Choroid plexus epithelial cell (primary cell): ENCODE measurements at places on chromosomes 4 and X.

DNA sequence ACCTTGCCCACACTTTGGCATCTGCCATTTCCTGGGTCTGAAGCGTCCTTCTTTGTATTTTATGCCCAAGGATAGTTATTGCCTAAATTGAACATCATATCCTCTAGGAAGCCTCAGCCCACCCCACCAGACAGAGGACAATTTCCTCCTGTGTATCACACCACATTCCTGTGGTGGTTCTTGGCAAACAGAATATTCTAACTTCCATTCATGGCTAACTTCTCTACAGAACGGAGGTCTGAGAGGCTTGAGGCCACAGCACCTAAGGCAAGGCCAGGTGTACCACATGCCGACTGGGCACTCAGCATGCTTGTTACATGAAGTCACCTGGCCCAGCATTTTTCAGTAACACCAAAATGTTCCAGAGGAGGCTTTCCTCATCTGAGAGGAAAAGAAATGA, 42.4 kb downstream of the CD99L2 start:
- peak; percentile 47 for DNase-seq

DNA sequence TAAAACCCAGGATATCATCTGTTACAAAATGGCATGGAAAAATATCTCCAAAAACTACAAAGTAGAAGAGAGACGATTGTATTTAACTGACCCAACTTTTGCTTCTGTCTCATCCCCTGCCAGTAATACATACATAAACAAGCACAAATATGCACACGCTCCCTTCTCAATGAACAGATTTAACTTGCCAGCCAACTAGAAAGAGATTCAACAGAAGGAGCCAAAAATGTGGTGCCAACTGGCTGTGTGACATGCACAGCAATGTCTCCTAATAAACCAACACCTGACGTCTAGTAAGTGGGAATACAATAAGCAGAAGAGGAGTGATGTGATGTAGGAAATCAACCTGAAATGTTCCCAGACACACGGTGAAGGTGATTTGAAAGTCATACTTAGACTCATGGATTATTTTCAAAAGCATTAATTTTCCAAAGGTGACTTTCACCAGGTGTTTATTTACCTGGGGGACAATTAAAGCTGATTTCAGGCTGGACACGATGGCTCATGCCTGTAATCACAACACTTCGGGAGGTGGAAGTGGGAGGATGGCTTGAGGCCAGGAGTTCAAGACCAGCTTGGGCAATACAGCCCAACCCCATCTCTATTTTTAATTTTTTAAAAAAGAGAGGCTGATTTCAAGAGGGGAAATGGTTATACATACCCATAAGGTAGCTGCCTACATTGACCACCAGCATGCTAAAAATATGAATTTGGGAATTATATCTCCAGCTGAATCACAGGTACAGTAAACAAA, 33.7 kb downstream of the SH3RF1 start:
- no peak for DNase-seq

DNA sequence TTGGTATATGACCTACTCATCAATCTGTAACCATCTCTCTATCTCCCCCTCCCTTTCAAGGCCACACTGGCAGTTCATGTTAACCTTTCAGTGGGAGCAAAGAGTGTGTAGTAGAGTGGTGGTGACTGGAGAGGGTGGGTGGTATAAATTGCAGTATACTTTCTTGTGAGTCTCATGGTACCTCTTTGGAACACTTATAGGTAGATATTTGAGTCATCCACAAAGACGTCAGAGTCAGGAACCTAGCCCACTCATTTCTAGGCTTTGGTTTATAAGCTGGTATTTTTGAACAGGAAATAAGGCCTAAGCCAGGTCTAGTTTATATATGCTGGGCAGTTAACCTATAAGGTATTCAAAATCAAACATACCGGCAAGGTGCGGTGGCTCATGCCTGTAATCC, 36.3 kb downstream of the RLIM start:
- DNase-seq = no peak

DNA sequence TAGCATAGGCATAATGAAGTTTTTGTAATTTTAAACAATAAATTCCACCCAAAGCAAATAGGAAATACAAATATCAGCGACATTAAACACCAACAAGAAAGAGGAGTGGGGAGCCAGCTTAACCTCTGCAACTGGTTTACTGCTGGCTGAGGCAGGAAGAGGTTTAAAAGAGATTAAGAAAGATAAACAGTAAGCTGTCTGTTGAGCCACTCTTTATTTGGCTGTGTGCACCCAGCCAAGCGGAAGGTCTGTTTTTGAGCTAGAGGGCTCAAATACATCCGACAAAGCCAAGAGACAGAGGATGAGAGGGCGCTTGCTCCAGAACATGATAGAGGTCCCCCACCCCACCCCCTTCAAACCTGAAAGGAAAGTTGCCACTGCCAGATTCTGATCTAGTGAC, 191.4 kb downstream of the MGST2 start:
- peak; percentile 36 for DNase-seq
